ENCODE measurements at places on chromosomes 13 and 19.

GRCh38 chr19:55087542-55087901 is 11.9 kb downstream of the EPS8L1 start:
- no peak for DNase-seq

DNA sequence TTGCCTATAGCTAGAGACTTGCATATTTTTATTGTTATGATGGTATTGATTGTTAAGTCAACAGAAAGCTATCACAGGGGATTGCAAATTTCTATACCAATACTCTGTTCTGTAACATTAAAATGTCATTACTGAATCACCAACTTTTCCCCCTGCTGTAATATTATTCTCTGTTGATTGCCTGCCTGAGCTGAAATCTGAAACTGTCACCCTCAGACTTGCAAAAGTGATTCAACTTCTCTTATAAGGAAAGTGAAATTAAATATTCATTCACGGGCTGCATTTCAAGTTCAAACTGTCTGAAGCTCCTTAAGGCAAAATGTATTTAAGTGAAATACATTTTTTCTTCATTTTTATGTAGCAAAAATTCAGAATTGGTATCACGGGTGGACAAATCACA is 723.2 kb downstream of the PCDH9 start:
- no peak for DNase-seq

DNA sequence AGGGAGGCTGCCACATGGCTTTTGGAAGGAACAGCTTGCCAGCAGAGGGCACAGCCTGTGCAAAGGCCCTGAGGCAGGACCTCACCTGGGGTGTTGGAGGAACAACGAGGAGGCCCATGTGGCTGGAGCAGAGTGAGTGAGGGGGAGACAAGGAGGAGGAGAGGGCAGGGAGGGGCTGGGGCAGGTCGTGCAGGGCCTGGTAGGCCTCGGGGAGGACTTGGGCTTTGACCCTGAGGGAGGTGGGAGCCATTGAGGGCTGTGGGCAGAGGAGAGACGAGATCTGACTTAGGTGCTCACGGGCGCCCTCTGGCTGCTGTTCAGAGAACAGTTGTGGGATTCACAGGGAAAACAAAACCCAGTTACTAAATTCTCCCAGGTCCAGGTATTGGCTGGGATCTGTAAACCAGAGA is 25.2 kb downstream of the ZNRF4 start:
- peak; percentile 69 for DNase-seq

DNA sequence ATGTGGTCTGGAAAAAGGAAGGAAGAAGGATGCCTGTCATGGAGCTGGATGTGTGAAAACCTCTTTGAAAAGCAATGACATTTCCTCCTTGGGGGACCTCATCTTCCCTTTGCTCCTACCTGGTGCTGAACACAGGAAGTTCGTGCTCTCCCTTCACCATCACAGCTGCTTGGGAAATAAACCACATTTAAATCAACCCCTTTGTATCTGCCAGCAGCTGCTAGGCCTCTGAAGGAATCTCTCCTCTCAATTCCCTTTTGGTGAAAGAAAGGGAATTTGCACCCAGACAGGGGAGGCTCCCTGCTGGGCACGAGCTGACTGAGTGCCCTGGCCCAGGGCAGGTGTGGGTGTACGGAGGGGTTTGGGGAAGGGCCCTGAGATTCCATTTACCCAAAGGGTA is 437.7 kb downstream of the TSHZ3 start:
- DNase-seq = no peak

DNA sequence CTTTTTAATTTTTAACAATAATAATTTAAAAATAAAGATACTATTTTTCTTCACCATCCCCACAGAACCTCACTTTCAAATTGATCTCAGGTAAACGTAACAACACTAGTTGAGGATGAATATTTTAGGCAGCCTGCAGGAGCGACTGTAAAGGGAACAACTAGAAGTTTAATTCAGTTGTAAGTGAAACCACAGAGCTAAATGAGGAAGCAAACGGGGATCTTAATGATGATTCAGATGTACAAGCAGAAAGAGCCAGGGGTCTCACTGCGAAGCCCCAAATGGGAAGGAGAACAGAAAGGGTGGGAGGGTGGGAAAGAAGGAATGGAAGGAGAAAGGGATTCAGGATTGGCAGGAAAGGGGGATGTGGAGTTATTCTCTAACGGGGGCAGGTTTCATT is 54.6 kb upstream of the RAP2A start:
- DNase-seq = no peak

Measured in posterior vena cava (tissue), 2 donors.